Cardiac fibroblast (primary cell): ENCODE measurements at places on chromosomes 2 and 18.

DNA sequence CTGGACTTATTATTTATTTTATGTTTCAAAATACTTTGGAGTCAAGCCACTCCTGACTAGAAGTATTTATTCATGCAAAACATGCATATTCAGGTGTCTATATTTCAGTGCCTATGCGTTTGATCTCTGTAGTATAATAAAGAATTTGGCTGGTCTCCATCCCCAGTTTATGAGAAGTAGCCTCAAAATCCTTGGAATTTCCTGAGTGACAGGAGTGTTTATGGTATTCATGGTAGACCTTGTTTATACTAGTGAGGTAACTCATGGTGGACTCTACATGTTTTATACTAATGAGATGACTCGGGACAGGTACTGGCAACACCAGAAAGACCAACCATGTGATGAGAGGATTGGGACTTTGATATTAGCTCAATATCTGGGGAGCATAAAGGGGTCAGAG is 43.9 kb upstream of the CSRNP3 start:
- no peak for DNase-seq

DNA sequence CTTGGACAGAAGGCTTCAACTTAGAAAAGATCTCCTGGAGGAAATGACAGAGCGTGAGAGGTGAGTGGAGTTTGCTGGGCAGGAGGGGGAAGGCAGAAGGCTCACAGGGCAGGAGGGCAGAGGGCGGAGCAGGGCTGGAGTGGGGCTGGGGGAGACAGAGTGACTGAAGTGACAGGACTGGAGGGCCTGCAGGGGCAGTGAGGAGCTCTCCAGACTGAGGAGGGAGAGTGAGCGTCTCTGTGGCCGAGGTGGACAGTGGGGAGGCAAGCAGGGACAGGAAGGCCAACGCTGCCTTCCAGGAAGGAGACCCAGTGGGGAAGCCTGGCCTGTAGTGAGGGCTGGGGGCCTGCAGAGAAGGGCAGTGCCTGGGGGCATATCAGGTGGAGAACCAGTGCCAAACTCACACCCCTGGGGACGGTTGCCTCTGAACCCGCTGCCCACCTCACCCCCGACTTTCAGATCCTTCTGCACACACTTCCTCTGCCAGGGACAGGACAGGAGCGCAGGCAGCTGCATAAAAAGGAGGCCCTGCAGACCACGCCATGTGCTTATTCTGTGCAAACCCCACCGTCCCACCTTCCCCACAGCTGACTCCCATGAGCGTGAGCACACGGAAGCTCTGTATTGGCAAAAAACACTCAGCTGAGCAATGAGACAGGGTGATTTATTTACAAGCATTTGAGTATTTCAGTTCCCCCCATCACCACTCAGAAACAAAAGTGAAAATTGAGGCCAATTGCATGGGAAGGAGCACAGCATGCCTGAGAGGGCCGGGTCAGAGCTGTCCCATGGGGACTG is 244.3 kb downstream of the FAM210A start:
- DNase-seq = no peak

GRCh38 chr2:42199626-42200025 is 30.5 kb downstream of the EML4 start:
- DNase-seq = no peak

DNA sequence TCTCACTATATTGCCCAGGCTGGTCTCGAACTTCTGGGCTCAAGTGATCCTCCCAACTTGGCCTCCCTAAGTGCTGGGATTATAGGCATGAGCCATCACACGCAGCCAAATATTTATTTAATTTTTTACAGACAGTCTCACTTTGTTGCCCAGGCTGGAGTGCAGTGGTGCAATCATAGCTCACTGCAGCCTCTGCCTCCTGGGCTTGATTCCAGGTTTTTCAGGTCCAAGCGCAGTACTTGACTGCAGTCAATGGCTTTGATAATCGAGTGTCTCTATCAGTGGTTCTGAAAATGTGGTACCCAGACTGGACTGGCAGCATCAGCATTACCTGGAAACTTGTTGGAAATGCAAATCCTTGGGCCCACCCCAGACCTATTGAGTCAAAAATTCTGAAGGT is 63.1 kb downstream of the PLB1 start:
- peak; percentile 14 for DNase-seq

GRCh38 chr2:120924924-120925323 is 189.3 kb downstream of the GLI2 start:
- no peak for DNase-seq

DNA sequence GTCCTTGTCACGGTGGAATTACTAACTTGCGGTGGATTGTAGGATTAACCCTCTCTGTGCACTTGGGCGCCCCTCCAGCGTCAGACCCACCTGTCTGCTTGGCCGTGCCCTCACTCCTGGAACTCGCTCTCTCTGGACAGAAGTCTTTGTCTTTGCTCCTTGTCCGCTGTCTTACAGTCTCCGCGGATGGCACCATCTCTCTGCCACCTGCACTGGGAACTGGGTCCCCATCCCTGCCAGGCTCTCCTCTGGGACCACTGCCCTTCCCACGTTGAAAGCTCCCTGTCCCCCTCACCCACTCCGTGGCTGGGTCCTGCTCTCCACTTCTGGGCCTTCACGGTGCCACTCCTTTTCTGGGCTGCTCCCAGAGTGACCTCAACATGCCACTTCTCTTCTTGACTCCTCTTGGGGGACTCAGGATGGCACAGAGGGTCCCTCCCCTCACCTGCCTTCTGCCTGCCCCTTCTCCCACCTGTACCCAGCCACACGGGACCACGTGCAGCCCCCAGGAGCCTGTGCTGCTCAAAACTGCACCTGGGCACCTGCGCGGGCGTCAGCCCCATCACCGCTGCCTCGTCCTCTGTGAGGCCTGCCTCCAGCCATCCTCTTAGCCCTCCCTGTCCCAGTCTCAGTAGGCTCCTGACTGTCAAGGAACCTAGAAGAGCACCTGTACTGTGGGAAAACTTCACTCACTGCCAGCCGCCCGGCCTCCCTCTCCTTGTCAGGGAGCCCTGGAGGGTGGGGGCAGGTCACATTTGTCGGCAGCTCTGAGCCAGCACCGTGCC is 11.1 kb downstream of the CNDP2 start:
- no peak for DNase-seq

DNA sequence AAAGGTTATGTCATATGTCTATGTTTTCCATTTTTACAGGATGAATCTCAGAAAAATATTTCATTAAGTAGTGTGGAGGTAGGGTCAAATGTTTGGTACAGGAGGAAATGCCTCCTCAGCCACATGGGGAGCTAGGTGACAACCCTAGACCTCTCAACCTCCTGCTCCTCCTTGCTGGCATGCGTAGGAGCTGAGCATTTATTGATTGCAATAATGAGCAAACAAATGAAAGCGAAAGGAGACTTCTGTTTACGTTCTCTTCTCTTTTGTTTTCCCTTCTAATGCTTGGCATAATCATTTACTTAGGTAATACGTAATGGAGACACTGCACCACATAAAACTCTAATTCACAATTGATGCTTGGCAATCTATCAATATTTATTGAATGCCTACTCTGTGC is 95.1 kb upstream of the CCBE1 start:
- no peak for DNase-seq

- DNase-seq = peak; percentile 15
These were observed 238.2 kb downstream of the GCA start for GRCh38 chr2:162581959-162582798.

GRCh38 chr2:197240421-197241041 is 70.0 kb downstream of the ANKRD44 start:
- DNase-seq = no peak

DNA sequence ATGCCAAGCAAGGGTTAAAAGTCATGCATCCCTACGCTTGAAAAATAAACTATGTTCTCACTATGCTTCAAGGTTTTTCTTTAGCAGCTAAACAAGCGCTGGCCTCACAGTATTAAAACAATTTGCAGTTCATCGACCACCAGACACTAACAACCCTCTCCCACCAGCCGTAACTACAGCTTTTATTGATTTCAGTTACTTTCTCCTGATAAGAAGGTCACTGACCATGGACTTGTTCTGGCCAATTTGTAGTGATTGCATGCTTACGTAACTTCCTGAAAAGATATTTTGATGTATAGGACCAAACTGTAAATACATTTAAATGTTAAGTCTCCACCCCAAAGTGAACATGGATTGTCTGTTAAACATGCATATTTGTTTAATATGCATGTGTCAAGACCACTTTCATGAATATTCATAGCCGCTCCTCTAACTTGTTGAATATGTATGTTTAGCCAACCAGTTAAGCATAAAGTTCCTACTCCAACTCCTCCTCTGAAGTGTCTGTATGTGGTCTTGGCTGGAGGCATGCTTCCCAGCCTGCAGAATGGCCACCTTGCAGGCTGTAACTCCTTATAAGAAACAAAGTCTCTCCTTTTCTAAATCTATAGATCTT is 1.7 kb upstream of the THOC1 start:
- no peak for DNase-seq

- DNase-seq = peak; percentile 79
These were observed 5.5 kb downstream of the SLC11A1 start for GRCh38 chr2:218387369-218388194.

GRCh38 chr2:19461504-19462255 is 103.3 kb upstream of the OSR1 start:
- DNase-seq = no peak

DNA sequence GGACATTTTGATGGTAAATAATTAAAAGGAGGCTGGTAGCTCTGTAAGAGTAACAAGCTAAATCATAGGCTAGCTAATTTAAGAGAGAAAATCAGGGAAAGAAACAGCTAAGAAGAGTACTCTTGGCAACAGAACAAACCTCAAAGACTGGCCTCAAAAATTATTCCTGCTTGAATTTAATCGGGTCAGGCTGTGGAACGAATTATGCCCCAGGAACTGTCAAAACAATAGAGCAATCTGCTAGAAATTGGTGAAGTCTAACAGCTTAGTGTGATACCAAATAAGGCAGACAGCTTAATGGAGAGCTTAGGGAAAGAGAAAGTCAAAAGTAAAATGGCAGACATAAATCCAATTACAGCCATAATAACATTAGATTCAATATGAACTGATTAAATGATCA is 215.7 kb downstream of the MREG start:
- peak; percentile 59 for DNase-seq

DNA sequence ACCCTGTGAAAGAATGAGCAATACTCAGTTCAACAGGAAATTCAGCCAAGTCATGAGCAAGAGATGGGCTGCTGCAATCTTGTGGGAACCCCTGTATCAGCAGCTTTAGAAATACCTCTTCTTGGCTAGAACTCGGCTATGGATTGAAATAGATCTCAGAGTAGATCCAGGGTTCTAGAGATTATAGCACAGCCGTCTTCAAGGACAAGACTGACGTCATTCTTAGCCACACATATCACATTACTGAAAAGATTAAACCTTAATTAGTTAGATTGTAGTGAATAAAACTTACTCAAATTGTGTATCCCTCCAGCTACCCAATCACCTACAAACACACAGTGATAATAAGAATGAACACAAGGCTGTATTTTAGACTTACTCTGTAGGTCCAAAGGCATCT is 776.4 kb downstream of the EPHA4 start:
- DNase-seq = no peak
